ENCODE measurements at places on chromosomes 2 and 18.
A peak's percentile ranks its signal among the peaks of the same experiment; 100 is the strongest.

GRCh38 chr2:127183771-127184170 is 36.3 kb downstream of the CYP27C1 start:
- no peak for DNase-seq

GRCh38 chr18:49251451-49251850 is 209.0 kb downstream of the DYM start:
- DNase-seq, result no peak

- peak; percentile 49 for DNase-seq
Observed at GRCh38 chr18:53698907-53699306, 525.6 kb downstream of the MBD2 start.

DNA sequence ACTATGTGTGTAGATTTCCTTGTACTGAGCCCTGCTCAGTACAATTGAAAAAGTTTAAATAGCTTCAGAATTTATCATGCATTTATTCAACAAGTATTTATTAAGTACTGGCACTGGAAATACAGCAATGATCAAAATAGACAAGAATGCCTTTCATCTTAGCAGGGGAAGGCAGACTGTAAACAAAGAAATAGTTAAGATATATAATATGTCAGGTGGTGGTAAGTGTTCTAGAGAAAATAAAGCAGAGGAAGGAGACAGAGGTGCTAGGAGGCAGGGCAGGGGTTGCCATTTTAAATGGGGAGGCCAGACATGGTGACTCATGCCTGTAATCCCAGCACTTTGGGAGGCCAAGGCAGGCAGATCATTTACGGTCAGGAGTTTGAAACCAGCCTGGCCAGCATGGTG is 13.6 kb upstream of the LIPG start:
- DNase-seq, result no peak

DNA sequence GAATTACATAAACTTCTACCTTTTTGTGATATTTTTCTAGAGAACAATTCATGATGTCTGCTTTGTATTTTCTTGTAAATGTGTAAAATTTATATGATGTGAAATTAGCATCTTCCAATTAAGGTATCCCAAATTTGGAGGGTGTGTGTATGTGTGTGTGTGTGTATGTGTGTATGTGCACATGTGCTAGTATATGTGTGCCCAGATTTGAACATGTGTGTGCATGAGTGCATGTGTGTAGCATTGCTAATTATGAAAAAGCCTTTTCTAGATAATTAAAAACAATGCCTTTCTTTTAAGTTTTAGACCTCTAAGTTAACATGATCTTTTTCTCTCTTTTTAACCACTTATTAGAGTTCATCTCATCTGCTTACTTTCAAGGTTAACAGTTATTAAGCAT is 208.0 kb upstream of the SPOPL start:
- no peak for DNase-seq

GRCh38 chr2:215622837-215623236 is 187.0 kb upstream of the FN1 start:
- DNase-seq, result no peak

DNA sequence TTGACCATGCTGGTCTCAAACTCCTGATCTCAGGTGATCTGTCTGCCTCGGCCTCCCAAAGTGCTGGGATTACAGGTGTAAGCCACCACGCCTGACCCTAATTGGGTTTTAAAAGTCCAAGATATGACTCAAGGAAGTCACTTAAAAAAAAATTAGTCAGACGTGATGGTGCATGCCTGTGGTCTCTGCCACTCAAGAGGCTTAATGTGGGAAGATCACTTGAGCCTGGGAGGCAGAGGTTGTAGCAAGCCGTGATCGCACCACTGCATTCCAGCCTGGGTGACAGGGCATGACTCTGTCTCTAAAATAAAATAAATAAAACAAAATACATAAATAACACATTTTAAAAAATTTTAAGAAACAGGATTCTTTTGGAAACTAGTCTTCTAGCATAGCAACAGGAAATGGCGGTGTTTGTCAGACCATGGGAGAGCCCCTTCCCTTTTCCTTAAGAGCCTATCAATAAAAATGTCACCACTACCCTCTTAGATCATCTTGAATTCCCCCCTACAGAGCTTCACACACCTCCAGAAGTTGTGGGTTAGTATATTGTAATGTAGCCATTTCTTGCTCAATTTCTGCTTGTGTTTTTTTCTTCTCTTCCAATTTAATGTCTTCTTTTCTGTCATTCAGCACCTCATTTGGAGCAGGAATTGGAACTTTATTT is 20.1 kb downstream of the SFT2D3 start:
- DNase-seq, result no peak

- DNase-seq, result no peak
Observed at GRCh38 chr2:193154076-193154475, 959.3 kb upstream of the TMEFF2 start.

GRCh38 chr2:208722731-208723130 is 316.1 kb downstream of the PTH2R start:
- DNase-seq, result no peak

DNA sequence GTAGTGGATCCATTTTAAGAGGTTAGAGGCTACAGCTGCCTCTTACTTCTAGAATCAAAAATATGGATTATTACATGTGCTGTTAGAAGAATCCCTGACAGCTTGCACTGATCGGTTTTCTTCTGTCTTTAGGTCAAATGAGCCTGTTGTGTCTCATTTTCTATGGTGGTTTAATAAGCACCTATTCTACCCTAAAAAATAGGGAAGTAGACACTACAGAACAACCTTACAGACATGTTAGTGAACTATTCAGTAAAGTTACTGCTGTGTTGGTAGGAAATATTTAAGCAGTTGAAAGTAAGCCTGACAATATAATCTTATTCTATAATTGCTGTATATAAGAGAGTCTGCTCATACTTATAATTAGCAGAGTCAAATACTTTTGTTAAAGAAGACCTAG is 168.5 kb upstream of the NOSTRIN start:
- no peak for DNase-seq

DNA sequence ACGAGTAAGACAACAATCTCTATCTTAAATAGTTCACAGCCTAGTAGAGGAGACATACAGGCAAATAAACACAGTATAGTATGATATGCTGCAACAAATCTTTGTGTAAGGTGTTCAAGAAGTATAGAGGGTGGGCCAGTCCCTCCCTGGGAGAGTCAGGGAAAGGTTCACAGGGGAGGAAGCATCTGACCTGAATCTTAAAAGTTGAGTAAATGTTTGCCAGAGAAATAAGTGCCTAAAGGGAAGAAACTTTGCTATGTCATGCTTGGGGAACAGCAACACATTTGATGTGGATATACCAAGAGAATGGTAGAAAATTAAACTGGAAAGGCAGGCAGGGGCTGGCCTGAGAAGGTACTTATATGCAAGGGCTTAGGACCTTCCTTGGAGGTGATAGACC is 125.7 kb upstream of the CYP26B1 start:
- DNase-seq, result no peak

- DNase-seq, result no peak
Observed at GRCh38 chr2:88842656-88843460, 151.4 kb downstream of the RPIA start.

GRCh38 chr2:33437815-33438214 is 38.6 kb upstream of the RASGRP3 start:
- DNase-seq, result no peak

- peak; percentile 74 for DNase-seq
Observed at GRCh38 chr2:239136762-239137161, 264.1 kb downstream of the HDAC4 start.

- DNase-seq, result no peak
Observed at GRCh38 chr2:186644791-186645190, 49.1 kb upstream of the FAM171B start.

- no peak for DNase-seq
Observed at GRCh38 chr2:191479680-191480023, 198.3 kb upstream of the NABP1 start.

DNA sequence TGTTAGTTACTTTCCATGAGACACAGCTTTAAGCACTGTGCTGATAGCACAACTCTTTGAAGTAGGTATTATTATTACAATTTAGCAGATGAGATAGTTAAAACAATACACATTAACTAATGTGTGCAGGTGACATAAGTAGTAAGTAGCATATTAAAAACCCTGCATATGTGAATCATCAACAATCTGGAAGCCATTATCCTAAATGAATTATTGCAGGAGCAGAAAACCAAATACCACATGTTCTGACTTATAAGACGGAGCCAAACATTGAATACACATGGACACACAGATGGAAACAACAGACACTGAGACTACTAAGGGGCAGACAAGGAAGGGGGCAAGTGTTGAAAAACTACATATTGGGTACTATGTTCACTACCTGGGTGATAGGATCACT is 300.3 kb upstream of the GULP1 start:
- DNase-seq, result no peak

GRCh38 chr2:173580351-173580750 is 225.7 kb downstream of the CDCA7 start:
- no peak for DNase-seq

DNA sequence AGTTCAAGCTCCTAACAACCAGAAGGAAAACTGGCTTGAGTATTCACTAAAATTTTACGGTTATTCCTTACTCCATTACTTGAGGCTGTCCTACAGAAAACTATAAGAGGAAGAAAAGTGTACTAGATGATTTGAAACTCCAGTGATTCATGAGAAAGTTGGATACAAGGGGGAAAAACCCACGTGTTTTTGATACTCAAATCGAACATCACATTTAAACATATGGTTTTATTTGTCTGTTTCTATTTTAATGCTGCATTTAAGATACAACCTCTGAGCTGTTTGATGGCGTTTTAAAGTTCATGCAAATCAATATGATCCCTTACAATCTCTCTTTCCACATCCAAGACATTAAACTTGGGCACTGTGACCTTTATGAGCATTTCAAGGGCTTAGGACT is 125.1 kb upstream of the LMAN1 start:
- no peak for DNase-seq

- DNase-seq, result peak; percentile 95
Observed at GRCh38 chr2:27627963-27628766, 647 bp downstream of the CCDC121 start.

DNA sequence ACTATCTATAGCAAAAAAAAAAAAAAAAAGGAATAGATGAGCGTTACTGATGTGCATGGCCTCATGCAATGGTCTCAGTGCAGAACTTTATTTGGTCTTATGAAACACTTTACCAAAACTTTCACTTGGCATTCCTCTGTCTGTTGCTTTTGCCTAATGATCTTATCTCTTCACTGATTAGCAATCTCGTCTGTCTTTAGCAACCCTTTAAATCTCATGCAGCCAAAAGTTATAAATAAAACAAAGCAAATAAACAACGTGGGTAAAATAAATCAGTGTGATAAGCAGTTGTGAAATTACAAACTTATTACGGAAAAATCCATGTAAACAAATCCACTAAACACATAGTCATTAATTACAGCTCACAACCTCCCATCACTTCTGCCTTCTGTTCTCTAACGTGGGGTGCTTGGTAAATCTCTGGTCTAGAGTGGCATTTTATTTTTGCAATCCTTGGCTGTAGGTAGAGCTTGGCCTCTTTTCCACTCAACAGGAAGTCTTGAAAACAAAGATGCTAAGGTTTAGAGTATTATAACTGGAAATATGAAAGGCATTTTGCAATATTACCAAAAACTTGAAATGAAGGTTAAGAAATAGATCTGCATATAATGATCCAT is 288.0 kb downstream of the AFF3 start:
- no peak for DNase-seq

DNA sequence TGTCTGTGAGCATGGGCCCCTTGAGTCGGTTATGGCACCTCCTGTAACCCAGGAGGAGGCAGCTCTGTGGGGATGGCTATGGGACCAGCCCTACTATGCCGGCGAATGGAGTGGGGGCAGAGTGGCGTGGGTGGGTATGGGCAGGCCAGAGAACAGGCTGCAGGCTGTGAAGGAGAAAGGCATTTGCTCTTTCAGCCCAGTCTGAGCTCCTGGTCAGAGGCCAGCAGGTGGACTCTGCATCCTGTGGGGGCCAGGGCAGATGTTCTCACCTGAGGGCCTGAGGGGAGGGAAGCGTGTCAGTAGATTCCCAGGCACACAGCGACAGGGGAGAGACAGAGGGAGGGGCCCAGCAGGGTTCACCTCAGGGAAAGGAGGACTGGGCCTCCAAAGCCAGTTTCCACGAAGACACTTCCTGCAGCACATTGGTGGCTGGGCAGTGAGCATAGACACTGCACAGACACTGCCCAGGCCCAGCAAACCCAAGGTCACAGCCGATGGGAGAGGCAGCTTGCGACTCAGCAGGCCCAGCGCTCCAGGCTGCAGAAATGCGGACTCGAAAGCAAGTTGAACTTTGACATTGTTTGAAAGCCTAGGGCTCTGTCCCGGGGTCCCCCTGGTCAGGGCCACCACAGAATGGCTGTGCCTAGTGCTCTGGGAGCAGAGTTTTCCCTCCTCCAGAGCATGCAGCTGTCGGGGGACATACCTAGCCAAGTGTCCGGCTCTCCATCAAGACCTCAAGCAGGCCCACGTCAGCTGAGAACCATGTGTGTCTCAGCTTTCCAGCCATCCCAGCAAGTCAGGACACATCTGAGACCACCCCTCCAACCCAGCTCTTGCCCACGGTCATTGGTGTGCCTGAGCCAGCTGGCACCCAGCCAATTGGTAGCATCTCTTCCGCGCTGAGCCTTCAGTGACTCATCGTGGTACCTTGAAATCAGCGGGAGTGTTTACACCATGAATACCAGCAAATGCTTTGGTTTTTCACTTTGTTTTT is 53.8 kb downstream of the TGOLN2 start:
- DNase-seq, result peak; percentile 66

GRCh38 chr2:139142252-139142880 is 362.2 kb upstream of the NXPH2 start:
- peak; percentile 35 for DNase-seq

GRCh38 chr2:14418115-14418514 is 214.4 kb upstream of the LRATD1 start:
- peak; percentile 13 for DNase-seq

DNA sequence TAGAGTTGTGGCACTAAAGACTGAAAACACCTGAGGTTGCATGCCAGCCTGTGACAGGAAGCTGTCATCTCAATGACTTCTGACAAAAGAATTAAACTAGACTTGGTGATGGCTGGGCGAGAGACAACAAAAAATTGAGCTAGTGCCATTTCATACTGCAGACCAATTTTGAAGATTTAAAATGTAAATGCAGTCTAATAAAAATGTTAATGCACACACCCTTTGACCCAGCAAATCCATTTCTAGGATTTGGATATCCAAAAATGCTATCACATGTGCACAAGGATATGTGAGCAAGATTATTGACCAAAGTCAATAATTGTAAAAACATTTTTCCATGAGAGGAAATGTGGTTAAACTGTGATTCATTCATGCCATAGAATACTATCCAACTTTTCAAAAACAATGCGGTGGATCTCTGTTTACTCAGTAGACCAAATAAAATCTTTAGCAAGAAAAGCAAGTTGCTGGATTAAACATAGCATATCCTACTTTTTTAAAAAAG is 5.6 kb downstream of the FBXO36 start:
- DNase-seq, result peak; percentile 59

GRCh38 chr2:53640466-53640865 is 127.1 kb upstream of the CHAC2 start:
- no peak for DNase-seq

DNA sequence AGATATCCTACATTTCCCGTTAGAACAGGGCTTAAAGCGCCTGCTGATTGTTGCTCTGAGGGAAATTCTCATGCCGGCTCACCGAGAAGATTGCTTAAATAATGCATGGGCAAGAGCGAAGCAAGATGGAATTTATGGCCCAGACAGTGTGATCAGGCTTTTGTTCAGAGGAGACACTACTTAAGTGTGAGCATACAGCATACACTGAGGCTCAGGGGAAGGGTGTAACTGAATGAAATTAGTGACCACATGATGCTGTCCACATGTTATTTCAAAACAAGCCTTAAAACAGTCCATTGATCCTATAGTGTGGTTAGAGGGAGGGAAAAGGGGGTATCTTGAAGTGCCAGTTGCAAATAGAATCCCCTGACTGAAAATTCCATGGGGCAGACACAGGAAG is 125.5 kb downstream of the RAPGEF4 start:
- DNase-seq, result peak; percentile 36

- DNase-seq, result no peak
Observed at GRCh38 chr2:130766037-130766436, 10.7 kb downstream of the AMER3 start.

Data from cardiac fibroblast (primary cell).